Adipocyte (in vitro differentiated cells): ENCODE measurements at places on chromosomes 6 and 20.

GRCh38 chr20:21166801-21167200 is 40.9 kb downstream of the KIZ start:
- DNase-seq = no peak

GRCh38 chr6:125831659-125832058 is 40.9 kb downstream of the NCOA7 start:
- DNase-seq = no peak

GRCh38 chr6:158374020-158374419 is 61.8 kb downstream of the TULP4 start:
- DNase-seq = peak; percentile 22

DNA sequence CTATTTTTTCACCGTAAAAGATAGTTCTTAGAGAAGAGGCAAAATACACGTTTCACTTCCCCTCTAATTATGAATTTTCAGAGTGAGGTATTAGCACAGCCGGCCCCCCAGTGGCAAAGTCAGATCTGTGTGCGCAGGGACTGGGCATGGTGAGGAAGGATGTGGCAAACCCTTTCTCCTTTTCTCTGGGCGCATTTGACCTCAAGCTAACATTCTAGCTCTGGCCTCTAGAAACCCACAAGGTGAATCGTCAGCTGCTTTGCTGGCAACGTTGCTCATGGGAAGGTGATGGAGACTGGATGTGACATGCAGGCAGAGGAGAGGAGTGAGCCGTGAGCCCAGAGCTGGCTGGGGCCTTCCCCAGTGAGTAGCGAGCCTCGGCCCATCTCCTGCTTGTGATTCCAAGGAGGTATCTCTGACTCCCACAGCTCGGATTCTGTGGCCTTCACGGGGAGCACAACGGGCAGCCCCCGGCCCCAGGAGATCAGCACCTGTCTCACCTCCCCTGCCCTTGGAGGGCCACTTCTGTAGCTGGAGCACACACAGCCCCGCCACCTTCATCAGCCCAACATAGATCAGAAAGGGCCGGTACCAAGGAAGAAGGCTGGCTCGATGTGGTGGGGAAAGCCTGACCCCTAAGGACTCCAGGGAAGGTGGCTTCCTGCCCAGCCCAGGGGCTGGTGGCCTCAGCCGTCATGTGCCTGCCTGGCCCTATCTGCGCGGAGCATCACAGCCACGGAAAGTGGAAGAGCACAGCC is 152.8 kb downstream of the TAF4 start:
- no peak for DNase-seq

GRCh38 chr6:157904999-157905398 is 76.7 kb upstream of the SYNJ2 start:
- no peak for DNase-seq

- DNase-seq = peak; percentile 36
Measured at GRCh38 chr6:80197474-80197873, 91.0 kb downstream of the BCKDHB start.

DNA sequence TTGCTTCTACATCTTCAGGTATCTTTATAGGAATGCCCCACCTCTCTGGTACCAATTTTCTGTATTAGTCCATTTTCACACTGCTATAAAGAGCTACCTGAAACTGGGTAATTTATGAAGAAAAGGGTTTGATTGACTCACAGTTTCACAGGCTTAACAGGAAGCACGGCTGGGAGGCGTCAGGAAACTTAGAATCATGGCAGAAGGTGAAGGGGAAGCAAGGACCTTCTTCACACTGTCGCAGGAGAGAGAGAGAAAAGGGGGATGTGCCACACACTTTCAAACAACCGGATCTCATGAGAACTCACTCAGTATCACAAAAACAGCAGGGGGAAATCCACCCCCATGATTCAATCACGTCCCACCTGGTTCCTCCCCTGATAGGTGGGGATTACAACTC is 24.4 kb upstream of the LY86 start:
- DNase-seq = no peak

DNA sequence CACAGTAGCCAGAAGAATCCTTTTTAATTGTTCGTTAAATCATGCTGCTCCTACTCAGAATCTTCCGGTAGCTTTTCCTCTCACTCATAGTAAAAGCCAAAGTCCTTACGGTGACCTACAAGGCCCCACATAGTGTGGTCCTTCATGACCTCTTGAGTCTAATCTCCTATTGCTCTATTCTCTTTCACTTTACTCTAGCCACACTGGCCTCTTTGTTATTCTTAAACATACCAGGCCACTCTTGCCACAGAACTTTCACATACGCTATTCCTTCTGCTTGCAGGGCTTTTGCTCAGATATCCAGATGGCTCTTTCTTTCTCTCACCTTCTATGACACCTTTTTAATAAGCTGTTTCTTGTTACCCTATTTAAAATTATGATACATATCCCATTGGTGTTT is 25.7 kb downstream of the ZNF391 start:
- DNase-seq = no peak

- no peak for DNase-seq
Measured at GRCh38 chr6:114376611-114377175, 33.9 kb upstream of the HS3ST5 start.
